Activated CD4-positive, alpha-beta T cell treated with anti-CD3 and anti-CD28 coated beads, Interleukin-2, amount 10 ng/mL, durations not matched to agents 7 days and 5 days (primary cell): ENCODE measurements at places on chromosomes 7 and 10. TPM values are rescaled to one million over a fixed set of nuclear protein-coding genes. Genes with fewer than 3 reads are reported as not detected.

GRCh38 chr7:41814888-41815287 is 112.0 kb upstream of the INHBA start:
- no peak for DNase-seq

- no peak for DNase-seq
Measured at GRCh38 chr10:29798921-29799690, 164.3 kb upstream of the SVIL start.

Gene GATA3
- total RNA-seq = 48.1 TPM

Gene EN2
- not detected for total RNA-seq
